ENCODE measurements at places on chromosomes 3 and 15.

- DNase-seq: no peak
Measured at GRCh38 chr3:172913911-172914655, 163.6 kb downstream of the ECT2 start.

GRCh38 chr15:101357333-101357732 lies 62.3 kb upstream of the SNRPA1 start:
- no peak for DNase-seq

- DNase-seq: no peak
Measured at GRCh38 chr3:28012830-28013229, 228.6 kb upstream of the CMC1 start.

DNA sequence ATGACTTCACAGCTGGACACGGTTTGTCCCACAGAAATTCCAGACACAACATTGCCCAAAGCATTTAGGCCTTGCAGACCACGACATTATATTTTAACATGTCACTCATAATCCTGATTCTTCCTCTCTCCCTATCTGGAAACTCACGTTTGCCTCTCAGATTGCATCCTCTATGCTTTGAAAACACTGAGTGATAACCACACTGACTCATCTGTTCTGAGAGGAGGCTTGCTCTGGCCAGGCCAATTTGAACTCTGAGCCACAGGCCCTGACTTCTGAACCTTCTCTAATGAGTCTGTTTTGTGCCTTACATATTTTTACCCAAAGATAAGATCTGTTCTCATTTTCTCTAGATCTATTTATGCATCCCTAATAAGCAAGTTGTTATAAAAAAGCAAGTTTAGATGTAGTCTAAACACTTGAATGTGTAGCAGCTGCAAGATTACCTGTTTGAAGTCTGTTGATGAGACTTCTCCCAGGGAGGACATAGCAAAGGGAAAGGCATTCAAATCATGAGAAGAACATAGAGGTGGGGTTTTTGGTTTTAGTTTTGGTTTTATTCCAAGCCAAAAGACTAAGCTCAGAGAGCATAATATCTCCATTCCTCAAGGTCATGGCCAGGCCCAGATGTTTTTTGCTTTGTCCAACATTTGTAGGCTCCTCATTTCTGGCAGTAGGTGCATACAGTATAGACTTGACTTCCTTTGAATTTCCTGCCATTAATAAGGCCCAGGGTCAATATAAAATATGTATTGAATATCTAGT lies 234.4 kb upstream of the LRTM1 start:
- DNase-seq: no peak

DNA sequence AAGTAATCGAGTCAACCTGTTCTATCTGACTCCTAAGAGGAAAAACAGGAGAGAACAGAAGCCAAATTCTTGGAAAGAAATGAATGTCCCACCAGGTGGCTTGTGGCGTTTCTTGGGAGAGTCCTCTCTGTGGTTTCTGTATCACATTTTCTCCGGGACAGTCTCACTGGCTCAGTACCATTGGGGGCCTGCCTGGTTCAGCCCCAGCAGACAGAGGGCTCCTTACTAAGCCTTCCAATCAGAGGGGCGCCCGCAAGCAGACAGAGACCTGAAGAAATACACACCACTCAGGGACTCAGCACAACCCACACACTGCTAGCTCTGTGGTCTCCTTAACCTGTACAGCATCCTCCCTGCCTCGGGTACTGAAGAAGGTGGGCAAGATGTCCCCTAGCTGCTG lies 302.1 kb downstream of the TLE3 start:
- DNase-seq: no peak

GRCh38 chr3:59128685-59129084 lies 78.9 kb upstream of the CFAP20DC start:
- DNase-seq: no peak

- no peak for DNase-seq
Measured at GRCh38 chr3:50521572-50521971, 18.1 kb upstream of the CACNA2D2 start.

DNA sequence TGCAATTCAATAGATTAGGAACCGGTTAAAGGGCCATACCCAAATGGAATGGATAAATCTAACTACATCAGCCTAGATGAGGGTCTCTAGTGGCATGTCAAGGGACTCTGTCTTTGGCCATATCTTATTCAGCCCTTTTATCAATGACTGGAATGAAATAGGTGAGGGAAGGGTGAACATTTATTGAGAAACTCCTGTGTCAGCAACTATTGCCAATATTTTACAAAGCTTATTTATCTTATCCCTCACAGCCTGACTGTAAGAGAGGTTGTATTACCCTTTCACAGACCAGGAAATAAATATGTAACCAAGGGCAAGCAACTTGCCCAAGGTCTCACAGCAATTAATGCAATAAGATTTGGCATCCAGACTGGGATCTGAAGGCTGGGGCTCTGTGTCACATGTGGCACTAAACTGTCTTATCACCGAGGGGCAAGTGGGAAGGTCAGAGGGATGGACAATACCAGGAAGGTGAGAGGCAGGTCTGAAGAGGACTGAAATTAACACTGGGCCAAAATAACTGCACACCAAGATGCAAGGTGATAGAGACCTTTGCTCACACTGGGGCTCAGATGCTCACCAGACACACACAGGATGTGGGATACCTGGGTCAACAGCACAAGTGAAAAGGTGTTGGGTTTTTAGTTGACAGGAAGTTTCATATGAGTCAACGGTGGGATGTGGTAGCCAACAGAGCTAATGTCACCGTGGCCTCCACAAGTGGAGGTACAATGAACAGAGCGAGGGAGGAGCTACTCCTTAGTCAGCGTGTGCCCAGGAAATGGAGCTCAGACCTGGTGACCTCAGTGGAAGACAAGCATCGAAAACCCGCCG lies 261.3 kb downstream of the RPLP1 start:
- DNase-seq: no peak

- no peak for DNase-seq
Measured at GRCh38 chr3:17166369-17166768, 281.6 kb downstream of the PLCL2 start.

Measured in spinal cord (tissue), 10 donors.